ENCODE measurements at places on chromosomes 1 and 21.

GRCh38 chr1:220013497-220013896 lies 32.8 kb downstream of the EPRS1 start:
- DNase-seq = no peak

DNA sequence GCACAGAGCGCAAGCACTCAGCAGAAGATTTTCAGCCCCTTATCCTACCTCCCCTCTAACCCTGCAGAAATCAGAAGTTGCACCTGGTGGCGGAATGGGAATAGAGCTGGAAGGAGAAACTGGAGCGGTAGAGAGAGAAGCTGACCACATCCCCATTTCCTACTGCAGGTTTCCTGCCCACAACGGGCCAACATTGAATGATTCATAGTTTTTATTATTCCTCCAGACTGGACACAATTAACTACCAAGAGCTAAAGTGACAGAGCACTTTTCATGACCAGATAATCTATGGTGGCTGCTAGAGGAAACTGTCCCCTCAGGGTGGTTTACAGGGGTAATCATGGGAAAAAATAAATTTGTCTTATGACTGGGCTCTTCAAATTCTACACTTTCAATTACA lies 21.3 kb upstream of the LRRC8D start:
- DNase-seq = no peak

GRCh38 chr1:240732390-240732789 lies 120.4 kb upstream of the GREM2 start:
- no peak for DNase-seq

DNA sequence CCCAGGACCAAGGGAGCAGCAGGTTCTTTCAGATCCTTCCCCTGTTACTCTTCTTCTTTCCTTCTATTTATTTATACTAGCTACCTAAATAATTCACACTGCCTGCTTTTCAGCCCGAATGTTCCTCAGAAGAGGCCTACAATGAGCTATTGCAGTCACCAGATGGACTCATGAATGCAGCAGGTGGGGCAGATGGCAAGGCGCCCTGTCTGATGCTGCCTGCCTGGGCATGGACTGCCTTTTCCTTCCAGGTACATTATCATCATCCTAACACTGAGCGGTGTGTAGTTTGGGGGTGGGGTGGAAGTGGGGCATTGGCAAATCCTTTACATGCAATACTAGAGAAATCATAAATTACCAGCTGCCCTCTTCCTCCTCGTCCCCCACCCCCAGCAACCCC lies 17.6 kb downstream of the ESRRG start:
- DNase-seq = no peak

DNA sequence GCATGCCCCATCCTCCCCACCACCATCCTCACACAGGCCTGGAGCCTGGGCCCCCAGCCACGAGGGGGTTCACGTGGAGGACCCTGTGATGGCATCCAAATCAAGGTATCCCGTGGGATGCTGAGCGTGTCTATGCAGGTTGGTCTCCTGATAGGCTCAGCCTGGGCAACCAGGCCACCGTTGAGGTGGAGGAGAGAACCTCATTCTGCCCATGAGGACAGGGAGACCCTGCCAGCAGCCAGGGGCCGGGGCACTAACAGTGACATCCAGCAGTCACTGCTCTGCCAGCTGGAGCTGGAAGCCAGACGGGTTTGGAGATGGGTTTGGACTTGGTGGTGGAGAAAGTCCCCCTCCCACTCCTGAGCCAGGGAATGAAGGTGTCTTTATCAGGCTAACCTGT lies 582.8 kb downstream of the MATN1 start:
- no peak for DNase-seq

DNA sequence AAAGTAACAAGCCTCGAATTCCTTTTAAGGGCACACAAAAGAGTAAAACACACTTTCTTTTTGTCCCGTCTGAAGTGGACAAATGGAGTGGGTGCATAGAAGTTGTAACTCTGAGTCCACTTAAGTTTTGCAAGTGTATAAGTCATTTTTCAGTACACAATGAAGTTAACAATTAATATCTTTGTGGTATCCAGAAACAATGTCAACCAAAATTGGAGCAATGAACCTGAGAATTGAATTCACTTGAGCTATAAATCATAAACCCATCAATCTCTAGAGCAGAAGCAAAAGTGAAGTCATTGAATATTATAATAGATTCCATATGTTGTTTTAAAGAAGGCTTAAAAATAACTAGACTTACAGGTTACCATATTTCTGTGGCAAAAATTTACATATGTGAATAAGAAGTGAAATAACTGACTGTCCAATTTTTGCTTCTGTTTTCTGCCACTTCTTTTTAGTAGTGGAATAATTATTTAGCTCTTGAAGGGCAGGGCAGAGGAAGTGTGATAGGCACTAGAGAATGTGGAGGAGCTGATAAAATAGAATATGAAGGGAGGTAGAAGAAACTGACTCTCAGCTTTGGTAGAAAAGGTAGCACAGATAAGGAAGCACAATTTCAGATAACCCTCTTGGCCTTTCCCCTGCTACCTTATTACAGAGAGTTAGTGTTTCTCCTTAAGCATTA lies 73.9 kb upstream of the RGL1 start:
- DNase-seq = no peak

GRCh38 chr1:68115308-68115707 lies 64.9 kb upstream of the DIRAS3 start:
- no peak for DNase-seq

Measured in ELF-1 (cell line).